ENCODE measurements at places on chromosomes 13 and 19.
A peak's percentile ranks its signal among the peaks of the same experiment; 100 is the strongest.

- no peak for DNase-seq
Observed at GRCh38 chr19:52507266-52507665, 20.2 kb upstream of the ZNF808 start.

- no peak for DNase-seq
Observed at GRCh38 chr19:18396471-18397241, 766 bp downstream of the LRRC25 start.

- peak; percentile 33 for DNase-seq
Observed at GRCh38 chr19:49165111-49165750, 7.6 kb downstream of the TRPM4 start.

GRCh38 chr13:75115171-75115570 lies 366.8 kb downstream of the TBC1D4 start:
- no peak for DNase-seq

DNA sequence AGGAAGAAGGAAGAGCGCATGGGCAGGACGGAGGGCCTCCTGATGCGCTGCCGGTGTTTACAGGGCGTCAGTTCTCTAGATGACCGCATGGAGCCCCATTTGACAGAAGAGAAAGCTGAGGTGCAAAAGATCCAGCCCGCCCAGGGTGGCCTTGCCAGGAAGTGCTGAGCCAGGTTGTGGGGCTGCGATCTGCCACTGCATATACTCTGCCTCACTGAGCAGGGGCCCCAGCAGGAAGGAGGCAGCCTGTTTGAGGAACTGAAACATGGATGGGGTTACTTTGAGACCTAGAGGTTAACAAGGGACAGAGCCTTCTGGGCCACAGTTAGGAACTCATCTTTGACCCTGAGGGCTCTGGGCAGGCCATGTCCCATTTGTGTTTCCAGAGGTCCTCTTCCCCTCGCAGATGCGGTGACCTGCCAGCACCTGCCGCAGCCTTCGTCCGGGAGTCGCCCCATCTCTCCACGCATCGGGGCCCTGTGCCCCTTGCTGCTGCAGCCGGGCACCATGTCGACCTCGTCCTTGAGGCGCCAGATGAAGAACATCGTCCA lies 3.2 kb downstream of the EPN1 start:
- peak; percentile 25 for DNase-seq

- no peak for DNase-seq
Observed at GRCh38 chr13:59641817-59642216, 521.9 kb downstream of the DIAPH3 start.

DNA sequence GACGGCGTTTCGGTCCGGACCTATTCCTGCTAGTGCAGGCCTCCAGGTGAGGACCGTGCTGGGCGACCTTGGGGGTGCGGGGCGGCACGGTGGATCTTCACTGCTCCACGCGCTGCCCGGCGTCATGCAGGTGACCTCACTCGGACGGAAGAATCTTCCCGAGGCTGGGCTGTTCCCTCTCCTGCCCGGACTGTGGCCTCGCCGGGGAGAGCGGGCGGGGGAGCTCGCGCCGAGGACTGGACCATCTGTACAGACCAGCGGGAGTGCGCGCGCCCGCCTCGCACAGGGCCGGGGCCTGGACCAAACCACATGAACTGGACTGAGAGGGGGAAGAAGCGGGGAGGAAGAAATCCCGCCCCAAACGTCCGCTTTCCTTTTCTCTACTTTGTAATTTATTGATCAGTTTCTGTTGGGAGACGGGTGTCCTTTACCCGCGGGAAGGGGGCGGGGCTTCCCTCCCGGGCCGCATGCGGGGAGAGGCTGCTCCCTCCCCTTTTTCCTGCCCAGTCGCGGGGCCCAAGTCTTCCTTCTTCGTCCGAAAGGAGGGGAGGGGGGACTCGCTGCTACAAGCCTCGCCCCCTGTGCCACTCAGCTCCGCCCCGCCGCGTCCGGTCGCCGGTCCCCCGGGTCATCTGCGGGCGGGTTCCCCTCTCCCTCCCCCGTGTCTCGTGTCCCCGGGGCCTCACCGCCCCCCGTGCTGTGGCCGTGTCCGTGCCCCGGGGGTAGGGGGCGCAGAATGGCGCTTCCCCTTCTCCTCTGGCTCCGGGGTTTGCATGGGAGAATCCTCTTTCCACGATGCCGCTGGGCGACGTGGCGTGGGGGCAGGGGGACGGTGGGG lies 4.9 kb downstream of the HRC start:
- peak; percentile 94 for DNase-seq

- no peak for DNase-seq
Observed at GRCh38 chr19:45553464-45553863, 31.1 kb downstream of the OPA3 start.

DNA sequence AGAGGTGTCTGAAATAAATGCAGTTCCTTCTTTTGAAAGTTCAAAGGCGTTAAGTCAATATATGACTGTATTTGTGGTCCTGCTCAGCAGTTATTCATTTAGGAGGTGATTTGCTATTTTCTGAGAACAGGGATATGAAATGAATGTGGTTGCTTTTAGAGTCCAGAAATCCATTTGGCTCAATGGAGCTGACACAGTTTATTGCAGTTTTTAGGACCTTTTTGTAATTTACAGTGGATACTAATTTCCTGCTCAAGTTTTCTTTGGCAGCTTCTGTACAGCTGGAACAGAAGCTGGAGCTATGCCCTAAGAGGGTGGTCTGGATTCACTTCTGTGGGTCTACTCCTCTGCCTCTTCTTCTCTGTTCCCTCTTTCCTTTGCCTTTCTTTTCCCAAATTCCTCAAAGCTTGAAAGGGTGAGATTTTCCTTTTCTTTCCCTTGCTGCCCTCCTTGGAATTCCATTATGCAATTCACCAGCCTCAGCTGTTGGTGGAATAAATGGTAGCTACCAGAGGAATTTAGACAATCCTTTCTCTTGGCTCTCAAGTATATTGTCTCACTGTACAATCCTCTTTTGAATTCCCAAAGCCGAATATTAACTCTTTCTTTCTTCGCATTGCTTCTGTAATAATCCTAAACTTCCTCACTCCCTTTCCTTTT lies 39.9 kb downstream of the ITGBL1 start:
- DNase-seq: no peak

- peak; percentile 58 for DNase-seq
Observed at GRCh38 chr13:46644816-46645215, 91.8 kb downstream of the LRCH1 start.

DNA sequence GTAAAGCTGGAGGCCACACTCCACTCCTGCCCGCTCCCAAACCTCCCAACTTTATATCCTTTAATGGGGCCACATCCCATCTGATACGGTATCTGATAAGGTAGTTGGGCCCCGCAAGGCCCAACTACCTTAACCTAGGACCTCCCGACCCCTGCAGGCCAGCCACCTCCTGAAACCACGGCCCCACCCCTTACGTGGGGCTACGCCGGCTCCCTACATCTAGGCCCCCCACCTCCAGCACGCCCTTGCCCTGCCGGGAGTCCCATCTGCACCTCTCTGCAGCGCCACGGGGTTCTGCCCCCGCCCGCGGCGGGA lies 2.2 kb downstream of the IGFLR1 start:
- DNase-seq: no peak

DNA sequence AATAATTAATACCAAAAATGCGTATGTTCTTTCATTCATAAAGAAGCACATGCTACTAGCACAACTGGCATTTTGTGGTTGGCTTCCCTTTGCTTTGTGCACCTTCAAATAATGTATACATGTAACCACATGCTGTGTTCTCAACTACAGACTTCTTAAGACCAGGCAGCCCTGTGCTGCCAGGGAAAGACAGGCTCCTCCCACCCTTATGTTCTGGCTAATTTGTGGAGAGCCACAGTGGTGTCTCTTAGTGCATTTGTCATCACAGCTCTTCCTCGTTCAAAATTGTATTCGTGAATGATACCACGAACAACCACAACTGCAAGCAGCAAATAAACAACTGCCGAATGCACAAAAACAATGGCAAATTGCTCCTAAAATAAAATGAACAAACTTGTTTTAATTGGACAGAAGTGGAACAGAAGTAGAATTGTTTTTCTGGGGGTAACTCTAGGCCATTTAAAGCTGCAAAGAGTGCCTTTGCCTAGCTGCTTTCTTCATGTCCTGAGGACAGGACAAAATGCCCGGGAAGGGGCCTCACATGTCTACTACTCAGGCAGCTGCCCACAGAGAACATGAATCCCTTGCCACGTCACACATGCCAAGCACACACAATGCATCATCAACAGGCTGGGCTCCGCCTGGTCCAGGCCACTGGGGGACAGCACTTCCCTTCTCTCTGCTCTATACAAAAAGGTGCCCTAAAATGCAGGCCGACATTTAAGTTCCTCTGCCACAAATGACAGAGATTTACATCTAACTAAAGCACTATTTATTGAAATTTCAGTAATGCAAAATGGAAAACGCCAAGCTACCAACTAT lies 21.7 kb downstream of the IRS2 start:
- no peak for DNase-seq

- DNase-seq: peak; percentile 36
Observed at GRCh38 chr13:20356444-20356843, 124.3 kb upstream of the GJB6 start.

DNA sequence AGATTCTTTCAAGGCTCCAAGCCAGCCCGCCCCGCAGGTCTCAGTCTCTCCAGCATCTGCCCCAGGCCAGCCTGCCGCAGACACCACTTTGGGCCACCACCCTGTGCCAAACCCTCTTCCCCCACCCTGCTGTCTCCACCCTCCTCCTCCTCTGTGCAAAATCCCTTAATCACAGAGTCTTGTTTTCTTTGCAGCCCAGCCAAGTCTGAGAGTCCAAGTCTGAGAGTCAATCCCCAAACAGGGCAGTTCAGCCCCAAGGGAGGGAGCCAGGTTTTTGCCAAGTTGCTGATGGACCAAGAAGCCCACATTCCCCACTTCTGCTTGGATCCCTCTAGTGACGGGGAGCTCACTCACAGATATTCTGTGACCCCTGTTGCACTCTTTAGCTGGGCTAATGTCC lies 3.1 kb downstream of the ADAMTS10 start:
- DNase-seq: peak; percentile 78

DNA sequence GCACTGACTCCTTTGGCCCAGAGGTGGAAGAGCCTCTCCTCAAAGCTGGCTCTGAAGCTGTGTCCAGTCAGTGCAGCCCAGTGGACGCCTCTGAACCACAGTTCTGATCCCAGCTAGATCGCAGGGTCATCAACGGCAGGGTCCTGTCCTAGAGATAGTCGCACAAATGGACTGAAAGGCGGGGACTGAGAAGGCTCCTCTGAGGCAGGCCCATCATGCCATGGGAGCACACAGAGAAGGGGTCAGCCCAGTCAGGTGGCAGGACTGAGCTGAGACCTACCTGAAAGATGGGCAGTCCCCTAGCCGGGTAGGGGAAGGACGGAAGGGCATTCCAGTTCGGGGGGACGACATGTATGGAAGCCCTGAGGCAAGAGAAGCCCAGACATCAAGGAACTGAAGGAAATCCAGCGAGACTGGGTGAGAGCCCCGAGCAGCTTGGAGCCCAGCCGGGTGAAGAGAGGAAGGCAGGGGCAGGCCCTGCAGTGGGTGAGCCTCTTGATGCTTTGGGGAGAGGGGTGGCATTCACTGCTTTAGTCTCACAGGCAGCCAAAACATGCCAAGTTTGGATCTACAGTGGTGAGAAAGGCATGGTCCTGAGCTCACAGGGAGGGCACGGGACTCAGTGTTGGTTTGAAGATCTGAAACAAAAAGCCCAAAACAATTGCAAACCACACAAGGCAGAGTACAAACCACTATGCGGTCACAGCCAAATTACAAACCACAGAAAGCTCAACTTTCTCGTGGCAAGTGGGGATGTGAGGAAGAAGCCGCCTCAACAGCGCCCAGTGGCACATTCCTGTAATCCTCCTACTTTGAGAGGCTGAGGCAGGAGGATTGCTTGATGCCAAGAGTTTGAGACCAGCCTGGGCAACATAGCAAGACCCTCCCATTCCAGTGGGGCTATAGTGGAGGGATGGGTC lies 10.0 kb downstream of the CALM3 start:
- DNase-seq: no peak

GRCh38 chr19:36417752-36418286 lies 625 bp downstream of the ZFP82 start:
- no peak for DNase-seq

GRCh38 chr13:80441968-80442367 lies 101.0 kb upstream of the SPRY2 start:
- no peak for DNase-seq

DNA sequence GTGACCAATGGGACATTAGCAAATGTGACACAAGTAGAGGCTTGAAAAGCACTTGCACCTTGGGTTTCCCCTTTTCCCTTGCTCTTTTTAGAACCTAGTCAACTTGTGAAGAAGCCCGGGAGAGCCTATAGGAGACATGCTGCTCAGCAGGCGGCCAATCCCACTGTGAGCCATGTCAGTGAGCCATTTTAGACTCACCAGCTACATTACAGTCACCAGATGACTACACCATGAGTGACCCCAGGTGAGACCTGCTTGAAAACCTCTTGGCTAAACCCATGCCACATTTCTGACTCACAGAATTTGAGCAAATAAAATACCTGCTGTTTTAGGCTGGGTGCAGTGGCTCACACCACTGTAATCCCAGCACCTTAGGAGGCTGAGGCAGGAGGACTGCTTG lies 317.5 kb downstream of the KLF12 start:
- DNase-seq: no peak

DNA sequence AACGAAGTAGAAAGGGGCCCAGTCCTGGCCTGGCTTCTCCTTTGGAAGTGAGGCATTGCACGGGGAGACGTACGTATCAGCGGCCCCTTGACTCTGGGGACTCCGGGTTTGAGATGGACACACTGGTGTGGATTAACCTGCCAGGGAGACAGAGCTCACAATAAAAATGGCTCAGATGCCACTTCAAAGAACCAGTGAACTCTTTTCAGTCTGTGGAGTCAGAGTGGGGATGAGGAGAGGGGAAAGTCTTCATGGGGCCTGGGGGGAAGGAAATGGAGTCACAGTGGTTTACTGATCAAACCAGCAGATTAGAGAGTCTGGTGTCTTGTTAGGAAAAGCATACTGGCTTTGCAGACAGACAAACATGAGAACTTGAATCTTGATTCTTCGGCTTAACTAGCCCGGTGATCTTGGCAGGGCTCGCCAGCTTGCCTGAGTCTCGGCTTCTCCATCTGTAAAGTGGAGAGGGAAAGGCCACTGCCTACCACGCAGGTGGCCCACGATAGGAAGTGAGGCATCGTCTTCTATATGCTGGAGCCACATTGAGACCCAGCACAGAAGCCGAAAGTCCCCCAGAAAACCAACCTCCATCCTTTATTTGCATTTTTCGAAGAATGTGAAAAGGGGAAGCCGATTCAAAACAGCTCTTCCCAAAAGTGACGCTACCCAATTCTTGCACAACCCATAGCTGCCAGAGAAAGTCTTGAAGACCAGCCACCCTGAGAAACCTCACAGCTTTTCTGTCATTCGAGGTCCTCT lies at the start of gene FFAR1:
TSS of gene FFAR1 (plus strand) at position 732 of the 759 bp plus-strand sequence. CDS start 3,650 bp downstream, outside the sequence.
- peak; percentile 30 for DNase-seq
